ENCODE measurements at places on chromosomes 1 and 21.

- no peak for DNase-seq
Measured at GRCh38 chr1:78054559-78054958, 8.8 kb downstream of the GIPC2 start.

DNA sequence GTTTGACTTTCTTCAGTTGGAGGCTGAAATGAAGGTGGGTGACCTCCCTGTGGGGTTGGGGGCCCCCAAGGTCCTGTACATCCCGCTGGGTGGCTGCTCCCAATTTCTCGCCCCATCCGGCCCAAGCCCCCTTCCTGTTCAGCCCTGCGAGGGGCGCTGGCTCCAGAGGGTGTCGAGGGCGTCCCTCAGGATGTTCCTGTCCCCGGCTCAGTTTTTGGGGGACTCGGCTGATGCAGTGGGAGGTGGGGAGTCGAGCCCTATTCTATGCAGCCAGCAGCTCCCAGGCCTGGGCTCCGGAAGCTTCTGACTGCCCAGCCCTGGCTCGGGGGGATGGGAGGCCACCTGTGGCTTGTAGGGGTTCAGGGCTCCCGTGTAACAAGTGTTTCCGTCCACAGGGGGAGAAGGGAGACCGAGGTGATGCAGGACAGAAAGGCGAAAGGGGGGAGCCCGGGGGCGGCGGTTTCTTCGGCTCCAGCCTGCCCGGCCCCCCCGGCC lies 38.2 kb downstream of the SLC19A1 start:
- no peak for DNase-seq

DNA sequence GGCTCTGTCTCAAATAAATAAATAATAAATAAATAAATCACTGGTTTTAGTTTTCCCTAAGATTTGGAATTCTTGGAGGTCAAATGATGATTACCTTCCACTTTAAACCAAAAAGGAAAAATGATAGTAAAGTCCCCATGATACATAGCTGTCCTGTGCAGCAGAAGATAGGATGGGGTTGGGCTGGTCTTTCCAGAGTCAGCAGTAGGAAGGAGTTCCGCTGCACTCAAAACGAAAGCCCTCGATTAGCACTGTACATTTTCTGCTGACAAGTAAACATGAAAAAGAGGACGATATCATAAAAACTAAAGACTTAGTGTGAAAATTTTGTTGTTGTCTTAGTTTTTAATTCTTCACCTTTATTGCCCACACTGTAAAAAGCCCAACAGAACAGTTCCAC lies 79.7 kb downstream of the ATP5PO start:
- no peak for DNase-seq

DNA sequence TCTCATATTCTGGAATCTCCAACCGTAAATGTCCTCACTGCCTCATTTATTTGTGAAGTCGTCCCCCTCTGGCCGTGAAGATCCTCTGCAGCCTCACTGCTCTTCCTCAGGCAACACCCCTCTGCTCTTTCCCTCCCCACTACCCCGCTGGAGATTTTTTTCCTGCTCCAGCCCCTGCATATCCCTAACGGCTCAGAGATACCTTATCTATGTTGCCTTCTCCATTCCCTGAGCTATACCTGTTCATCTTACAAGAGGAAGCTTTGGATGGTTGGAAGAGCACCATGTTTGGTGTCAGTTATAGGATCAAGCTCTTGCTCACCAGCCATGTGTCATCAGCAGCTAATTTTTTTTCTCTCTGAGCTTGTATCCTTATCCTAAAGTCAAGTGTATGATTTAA lies 26.4 kb downstream of the LRRC8B start:
- no peak for DNase-seq

DNA sequence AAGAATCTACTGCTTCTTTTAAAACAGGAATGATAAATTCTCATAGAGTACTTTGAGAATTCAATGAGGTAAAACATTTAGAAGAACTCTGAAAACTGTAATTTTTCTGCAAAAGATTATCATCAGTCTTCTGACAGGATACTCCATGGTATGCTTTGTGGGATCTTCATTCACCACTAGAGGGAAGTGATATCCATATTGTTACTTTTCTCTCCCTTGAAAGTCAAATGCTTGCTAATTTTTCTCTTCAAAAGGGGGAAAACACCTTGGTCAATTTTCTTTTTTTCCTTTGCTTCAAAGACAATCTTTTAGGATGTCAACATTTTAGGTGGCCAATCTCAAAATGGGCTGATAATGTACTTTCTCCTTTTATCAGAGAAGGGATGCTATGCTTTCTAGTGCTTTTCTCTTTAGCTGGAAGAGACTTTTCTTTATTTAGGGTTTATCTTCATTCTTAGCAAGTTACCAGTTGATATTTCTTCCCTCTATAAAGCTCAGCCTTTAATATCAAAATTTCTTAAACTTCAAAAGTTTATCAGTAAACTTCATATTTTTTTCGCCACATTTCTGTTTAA lies 95.5 kb downstream of the NEGR1 start:
- no peak for DNase-seq
